CD4-positive, alpha-beta T cell treated with Interleukin-4 for 1 hour (primary cell): ENCODE measurements at places on chromosomes 12 and 14.

GRCh38 chr12:89259821-89260220 is 92.5 kb downstream of the DUSP6 start:
- no peak for DNase-seq

- DNase-seq: no peak
Measured at GRCh38 chr14:66038212-66038611, 448.0 kb upstream of the CCDC196 start.

DNA sequence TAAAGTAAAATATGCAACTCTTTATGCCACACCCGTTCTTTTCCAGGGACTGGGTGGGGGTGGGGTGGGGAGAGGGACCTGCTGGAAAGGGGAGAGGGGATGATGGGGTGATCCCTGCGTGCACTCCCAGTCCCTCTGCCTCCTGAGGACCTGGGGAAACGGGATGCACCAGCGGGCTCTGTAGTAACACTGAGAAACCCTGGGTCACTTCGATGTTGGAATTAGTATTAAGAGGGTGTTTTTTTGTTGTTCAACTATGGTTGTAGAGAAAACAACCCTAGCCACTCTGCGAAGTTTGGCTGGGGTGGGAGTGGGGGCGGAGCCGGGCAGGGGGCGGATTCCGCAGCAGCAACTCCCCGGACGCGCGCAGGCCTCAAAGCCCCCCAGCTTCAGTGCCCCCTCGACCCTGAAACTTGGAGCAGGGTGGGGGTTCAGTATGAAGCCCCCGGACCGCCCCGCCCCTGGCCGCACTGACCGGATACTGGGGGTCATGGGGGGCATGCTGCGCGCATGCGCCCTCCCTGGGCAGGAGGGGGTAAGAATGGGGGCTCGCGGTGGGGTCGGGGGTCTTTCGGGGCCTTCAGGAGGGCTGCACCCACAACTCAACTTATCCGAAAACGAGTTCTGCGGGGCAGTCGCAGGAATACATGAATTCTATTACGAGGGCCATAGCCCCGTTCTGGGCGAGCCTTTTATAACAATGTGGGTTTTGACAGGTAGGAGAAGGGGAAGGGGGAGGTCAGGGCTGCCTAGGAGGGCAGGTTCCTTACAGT is 1.3 kb upstream of the ARHGEF25 start:
- DNase-seq: no peak

DNA sequence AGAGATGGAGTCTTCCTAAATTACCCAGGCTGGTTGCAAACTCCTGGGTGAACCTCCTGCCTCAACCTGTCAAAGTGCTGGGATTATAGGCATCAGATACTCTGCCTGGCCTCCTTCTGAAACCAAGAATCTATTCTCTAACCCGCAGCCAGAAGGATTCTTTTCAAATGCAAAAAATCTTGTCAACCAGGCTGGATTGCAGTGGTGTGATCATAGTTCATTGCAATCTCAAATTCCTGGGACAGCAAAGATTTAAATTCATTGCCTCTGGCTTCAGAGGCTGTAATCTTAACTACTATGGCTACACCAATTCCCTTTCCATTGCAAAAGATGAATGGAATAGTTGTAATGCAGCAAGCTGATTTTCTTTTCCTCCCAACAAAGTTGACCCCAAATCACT is 106.3 kb upstream of the TBX3 start:
- no peak for DNase-seq

- no peak for DNase-seq
Measured at GRCh38 chr12:54606556-54606955, 18.1 kb upstream of the PPP1R1A start.

DNA sequence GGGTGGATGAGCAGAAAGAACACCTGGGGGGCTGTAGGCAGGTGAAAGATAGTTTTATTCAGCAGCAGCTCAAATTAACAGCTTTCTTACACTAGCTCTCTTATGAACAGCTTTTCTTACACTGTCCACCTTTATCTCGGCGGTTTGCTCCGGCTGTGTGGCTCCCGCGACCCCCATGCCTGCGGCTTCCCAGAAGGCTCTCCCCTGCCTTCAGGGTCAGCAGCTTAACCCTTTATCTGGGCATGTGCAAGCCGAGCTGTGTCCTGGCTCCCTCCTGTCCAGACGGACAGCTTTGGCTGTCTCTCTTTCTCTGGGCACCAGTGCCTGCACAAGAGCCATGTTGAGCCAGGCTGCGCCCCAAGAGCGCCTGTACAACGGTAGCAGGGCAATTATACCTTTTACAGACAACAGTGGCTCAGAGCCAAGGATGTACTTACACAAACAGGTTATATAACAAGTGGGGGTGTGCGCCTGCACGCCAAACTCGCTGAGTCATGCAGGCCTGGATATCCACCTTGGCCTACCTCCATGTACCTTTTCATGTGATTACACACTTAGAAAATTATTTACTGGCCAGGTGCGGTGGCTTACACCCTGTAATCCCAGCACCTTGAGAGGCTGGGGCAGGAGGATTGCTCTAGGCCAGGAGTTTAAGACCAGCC is 28.5 kb upstream of the KLHL42 start:
- DNase-seq: no peak

GRCh38 chr14:95006051-95006450 is 151.3 kb downstream of the DICER1 start:
- DNase-seq: no peak

DNA sequence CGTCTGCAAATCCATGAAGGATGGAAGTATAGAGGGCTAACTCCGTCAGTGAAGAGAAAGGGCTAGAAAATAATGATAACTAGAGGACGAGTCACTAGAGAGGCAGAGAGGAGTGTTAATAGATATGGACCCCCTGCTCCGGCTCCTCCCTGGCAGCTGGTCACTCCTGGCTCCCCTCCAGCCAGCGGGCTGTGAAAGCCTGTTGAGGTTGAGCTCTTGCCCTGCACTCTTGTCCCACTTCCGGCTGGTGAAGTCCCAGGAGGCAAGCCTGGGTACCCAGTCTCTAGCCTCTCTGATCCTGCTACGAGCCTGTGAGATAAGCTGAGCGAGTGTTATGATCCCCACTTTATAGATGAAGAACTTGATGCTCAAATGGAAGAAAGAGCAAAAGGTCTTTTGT is 90.3 kb downstream of the RFX4 start:
- DNase-seq: no peak

DNA sequence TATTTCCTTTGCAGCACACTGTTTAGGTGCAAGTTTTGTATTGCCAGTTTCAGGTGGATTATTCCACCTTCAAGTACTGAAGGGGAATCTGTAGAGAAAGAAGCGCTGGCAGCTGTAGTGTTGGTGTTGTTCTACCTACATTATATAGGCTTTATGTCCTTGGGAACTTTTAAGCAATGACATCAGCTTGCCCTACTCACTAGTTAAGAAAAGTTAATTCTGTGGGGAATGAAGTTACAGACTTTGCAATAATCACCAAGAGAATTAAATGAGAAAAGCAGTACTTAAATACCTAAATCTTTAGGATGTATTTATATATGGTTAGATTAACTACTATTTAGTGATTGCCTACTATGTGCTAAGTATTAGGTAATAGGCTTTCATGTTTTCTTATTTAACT is at the start of gene OR4E1:
OR4E1 (minus strand) TSS at position 101 of the 400 bp plus-strand sequence. CDS start 2,883 bp downstream, outside the sequence.
- no peak for DNase-seq

GRCh38 chr12:989751-990660 is 1.0 kb upstream of the ERC1 start:
- DNase-seq: peak; percentile 29

GRCh38 chr12:68469113-68469512 is 137.0 kb upstream of the MDM1 start:
- no peak for DNase-seq

- DNase-seq: no peak
Measured at GRCh38 chr14:101635749-101636560, 74.7 kb downstream of the DIO3 start.

GRCh38 chr12:6038160-6038559 is 86.3 kb downstream of the VWF start:
- peak; percentile 47 for DNase-seq

- no peak for DNase-seq
Measured at GRCh38 chr14:89493877-89494634, 77.0 kb upstream of the FOXN3 start.

DNA sequence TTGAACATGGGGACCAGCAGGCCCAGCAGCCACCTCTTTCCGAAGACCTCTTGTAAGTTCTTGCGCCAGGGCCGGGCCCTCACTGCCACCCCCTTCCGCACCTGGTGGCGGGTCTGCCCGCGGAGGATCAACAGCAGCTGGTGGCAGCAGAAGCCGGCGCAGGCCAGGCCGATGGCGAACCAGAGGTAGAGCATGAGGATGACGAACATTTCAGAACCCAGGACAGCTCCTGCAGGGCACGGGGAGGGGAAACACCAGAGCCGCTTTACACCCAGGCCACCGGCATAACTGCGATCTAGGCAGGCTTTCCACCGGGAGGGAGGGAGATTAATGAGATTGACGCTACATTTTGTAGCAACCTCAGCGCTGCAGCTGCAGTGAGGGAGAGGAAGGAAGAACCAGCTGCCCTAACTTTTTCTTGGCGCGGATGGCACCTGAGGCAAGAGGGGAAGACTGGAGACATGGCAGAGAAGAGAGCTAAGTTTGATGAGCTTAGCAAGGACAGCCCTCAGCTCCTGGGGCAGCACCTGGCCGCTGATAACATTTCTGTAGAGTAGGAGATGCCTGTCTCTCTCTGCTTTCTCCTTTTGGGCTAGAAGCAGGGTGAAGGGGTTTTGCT is 7.8 kb downstream of the ZDHHC22 start:
- DNase-seq: peak; percentile 38

GRCh38 chr12:7144414-7145120 is 14.4 kb downstream of the CLSTN3 start:
- DNase-seq: peak; percentile 45

DNA sequence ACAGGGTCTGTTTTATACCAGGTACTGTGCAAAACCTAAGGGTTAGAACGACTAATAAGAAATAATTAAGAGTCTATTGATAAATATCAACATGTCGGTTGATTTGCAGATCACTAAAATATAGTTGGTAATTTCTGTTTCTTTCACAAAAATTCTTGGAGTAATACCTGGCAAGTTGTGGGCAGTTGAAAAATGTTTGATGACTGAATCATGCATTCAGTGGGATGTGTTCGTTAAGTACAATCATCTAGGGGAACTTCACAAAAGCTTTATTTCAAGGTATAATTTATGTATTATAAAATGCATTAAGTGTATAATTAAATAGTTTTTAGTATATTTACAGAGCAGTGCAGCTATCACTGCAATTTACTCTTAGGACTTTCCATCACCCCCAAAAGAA is 120.0 kb downstream of the KCNA5 start:
- no peak for DNase-seq

DNA sequence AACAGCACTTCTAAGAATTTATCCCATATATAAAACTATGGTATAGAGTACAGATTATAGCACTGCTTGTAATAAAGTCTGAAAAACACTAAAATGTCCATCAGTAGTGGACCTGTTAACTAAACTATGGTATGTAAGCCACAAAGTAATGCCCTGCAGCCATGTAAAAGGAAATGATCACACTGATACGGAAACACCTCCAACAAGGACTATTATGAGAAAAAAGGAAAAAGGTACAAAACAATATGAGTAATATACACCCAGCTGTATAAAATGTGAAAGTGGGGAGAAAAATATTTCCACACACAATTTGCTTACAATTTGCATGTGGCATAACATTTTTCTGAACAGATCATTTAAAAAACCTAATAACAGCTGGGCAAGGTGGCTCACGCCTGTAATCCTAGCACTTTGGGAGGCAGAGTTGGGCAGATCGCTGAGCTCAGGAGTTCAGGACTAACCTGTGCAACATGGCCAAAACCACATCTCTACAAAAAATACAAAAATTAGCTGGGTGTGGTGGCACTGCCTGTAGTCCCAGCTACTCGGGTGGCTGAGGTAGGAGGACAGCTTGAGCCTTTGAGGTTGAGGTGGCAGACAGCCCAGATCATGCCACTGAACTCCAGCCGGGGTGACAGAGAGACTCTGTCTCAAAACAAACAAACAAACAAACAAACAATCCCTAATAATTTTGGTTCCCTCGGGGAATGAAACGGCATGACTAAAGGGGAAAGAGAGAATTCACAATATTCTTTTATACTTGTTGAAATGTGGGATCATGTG is 250.5 kb downstream of the MED13L start:
- no peak for DNase-seq

GRCh38 chr14:30885840-30886740 is 11.7 kb downstream of the COCH start:
- DNase-seq: no peak

GRCh38 chr12:31923063-31923412 is 36.2 kb upstream of the RESF1 start:
- DNase-seq: no peak

- DNase-seq: no peak
Measured at GRCh38 chr12:104768033-104768432, 190.1 kb downstream of the SLC41A2 start.

- DNase-seq: no peak
Measured at GRCh38 chr14:33457021-33457420, 493.9 kb downstream of the EGLN3 start.

DNA sequence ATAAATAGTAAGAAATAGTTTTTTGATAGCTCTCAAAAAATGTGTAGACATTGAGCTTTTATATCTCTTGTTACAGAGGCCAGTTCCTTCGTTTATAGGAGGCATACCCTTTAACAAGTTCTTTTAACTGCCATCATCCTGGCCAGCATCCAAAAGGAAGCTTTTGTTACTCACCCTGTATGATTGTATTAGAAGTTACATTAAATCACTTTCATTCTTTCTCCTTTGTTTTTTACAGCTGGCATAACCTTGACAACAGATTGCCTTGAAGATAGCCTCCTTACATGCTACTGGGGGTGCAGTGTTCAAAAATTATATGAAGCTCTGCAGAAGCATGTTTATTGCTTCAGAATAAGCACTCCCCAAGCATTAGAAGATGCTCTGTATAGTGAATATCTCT is 20.1 kb downstream of the CGRRF1 start:
- DNase-seq: no peak

GRCh38 chr12:56336361-56337167 is 2.1 kb upstream of the IL23A start:
- no peak for DNase-seq

GRCh38 chr14:105313381-105314286 is 914 bp upstream of the PACS2 start:
- DNase-seq: peak; percentile 21

DNA sequence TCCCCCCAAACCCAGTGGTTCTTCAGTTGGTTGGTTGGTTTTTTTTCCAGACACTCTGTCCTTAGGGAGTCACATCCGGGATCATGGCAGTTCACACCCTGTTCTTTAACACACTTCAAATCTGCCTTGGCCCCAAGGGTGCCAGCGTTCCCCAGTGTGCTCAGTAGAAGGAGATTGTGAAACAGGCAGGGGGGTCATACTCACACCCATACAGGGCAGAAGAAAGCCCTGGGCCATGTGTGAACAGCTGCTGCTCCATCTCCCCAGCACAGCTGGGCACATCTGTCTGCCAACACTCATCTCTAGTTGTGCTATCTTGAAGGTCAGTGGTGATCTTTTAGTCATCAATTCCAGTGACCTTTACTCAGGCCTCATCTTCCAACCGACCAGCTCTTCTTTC is 64.4 kb upstream of the FUT8 start:
- DNase-seq: no peak

- no peak for DNase-seq
Measured at GRCh38 chr12:31331242-31331641, 5.3 kb upstream of the SINHCAF start.

- no peak for DNase-seq
Measured at GRCh38 chr14:34450542-34450915, 11.5 kb downstream of the SPTSSA start.
